Tibial nerve (tissue), 4 donors: ENCODE measurements at places on chromosomes 3 and 15. TPM values are rescaled to one million over a fixed set of nuclear protein-coding genes. Genes with fewer than 3 reads are reported as not detected.

- DNase-seq = no peak
These were observed 65.5 kb downstream of the SMAD3 start for GRCh38 chr15:67130673-67131601.

DNA sequence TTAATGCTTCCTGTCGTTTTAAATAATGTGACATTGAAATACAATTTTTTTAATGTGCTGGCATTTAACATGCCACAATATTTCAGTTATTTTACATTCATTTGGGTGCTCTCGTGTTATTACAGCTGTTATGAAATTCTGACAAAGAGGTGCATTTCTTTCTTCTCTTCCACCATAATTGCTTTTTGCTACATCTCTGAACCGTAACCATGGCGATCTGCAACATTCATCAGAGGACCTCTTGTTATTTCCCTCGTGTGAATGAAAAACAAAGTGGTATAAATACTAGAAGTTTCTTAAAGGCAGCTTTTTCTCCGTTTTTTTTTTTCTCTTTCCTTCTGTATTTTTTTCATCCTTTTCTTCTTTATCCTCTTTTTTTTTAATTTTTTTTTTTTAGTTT, 316.4 kb downstream of the MCTP2 start:
- no peak for DNase-seq

- DNase-seq = no peak
These were observed 60.2 kb downstream of the ABTB1 start for GRCh38 chr3:127732879-127733350.

- DNase-seq = no peak
These were observed 216.9 kb downstream of the ATP8B4 start for GRCh38 chr15:49901996-49902684.

DNA sequence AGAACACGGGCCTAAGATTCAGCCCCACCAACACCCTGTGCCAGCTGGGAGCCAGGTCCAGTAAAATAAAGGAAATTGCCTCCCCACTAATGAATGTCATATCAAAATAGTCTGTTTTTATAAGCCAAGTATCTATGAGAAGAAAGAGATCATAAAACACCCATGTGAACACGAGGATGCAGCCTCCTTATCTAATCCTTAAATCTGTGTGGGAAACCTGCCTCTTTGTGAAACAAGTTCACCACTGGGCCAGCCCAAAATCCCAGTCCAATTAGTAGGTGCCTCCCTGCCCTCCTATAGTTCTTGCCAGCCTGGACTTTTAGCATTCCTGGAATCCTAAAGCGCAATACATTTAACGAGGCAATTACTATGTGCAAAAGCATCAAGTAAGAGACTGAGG, 42.0 kb downstream of the SCAPER start:
- no peak for DNase-seq

DNA sequence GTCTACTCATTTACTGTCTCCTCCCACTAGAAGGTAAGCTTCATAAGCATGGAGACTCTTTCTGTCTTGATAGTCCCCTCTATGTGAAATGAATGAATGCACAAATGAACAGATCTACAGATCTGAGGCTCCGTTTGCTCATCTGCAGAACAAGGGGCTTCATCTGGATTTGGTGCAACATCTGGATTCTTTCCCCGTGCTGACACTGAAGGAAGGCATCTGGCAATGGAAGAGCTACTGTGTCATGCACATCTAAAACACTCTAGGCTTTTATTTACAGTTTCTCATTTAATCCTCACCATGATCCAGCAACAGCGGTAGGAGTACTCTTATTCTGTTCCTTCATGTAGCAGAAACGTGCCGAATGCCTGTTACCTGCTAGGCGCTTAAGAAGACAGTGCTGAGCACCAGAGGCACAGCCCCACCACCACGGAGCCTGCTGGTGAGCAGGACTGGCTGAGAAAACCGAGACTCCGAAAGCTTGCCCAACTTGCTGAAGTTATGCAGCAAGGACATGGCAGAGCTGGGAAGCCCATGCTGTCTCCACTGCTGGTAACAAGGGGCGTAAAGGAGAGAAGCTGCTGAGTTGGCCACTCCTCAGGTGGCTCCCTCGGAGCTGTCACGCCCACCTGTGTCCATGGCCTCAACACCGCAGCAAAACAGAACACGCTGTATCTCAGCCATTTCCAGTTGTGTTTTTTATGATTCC, 31.1 kb downstream of the LSM3 start:
- DNase-seq = no peak

GRCh38 chr3:182244222-182244971, 532.7 kb downstream of the SOX2 start:
- no peak for DNase-seq

DNA sequence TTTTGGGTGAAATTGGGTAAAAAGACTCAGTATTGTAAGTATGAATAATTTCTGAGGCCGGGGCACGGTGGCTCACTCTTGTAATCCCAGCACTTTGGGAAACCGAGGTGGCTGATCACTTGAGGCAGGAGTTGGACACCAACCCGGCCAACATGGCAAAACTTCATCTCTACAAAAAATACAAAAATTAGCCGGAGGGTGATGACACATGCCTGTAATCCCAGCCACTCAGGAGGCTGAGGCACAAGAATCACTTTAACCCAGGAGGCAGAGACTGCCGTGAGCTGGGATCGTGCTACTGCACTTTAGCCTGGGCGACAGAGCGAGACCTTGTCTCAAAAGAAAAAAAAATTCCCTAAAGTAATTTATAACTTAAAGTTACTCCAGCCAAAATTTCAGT, 162.2 kb downstream of the APBA2 start:
- no peak for DNase-seq

DNA sequence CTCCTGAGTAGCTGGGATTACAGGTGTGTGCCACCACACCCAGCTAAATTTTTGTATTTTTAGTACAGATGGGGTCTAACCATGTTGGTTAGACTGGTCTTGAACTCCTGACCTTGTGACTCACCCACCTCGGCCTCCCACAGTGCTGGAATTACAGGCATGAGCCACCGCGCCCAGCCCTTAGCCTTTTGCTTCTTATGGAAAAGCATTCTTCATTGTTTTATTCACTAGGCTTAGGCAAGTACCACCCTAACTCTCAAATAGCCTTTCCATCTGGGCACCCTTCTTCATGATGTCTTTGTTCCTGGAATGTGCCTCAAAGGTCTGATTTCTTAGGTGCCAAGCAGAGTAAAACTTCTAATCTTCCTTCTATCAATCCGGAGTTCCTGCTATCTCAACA, 641.8 kb downstream of the FHIT start:
- DNase-seq = no peak

DNA sequence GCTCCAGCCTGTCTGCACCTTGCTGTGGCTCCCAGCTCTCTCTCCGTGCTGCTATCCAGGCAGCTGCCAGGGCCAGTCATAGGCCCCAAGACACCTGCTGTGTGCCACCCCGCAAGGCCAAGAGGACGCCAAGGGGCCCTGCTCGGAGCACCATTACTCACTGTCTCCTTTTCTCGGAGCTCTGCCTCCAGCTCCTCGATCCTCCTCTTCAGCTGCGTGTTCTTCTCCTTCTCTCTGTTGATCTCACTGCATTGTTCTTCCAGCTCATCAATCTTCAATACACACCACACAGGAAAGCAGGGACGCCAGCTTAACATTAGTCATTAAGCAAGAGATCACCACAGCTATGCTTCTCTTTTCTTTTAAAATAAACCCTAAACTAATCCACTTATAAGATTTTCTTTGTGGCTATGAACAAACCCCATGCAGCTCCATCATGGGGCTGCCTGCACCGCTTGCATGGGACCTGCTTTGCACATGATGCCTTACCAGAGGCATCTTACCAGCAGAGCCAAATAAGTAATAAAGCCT, 42.6 kb downstream of the WHAMM start:
- DNase-seq = no peak

DNA sequence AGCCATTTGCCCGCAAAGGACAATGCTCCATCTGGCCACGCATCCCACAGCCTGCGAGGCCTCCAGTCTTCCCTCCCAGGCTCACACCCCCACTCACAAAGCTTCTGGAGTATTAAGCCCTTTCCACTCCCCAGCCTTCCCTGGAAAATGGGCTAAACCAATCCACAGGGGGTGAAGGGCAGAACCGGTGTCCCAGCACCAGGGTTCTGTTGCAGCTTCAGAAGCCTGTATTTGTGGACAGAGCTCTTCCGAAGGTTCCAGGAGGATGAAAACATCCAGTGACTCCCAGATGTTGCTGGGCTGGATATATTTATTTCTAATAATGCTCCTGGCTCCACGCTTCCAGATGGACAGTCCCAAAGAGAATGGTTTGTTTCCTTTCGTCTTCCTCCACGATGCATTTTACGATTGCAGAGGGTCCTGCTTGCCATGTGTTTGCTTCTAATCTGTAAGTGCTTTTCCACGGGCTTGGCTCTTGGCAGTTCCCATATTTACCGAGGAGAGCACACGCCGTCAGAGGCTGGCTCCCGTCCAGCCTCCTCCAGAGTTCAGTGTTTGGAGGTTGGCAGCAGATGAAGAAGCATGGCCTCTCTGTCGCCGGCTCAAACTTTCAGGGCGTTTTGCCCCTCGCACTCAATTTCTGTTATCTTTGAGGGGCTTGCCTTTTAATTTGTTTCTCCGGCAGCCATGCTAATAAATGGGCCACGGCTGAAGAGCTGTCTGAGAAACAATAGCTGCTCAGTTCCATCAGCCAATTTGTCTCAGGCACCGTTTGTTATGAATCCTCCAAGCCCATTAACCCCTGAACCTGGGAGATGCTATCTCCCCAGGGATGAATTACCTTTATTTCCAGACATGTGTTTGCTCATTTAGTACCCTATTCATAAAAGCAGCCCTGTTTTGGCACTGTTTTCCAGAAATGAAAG, 367.9 kb upstream of the PROK2 start:
- peak; percentile 65 for DNase-seq

- no peak for DNase-seq
These were observed 343.2 kb upstream of the ADAMTS9 start for GRCh38 chr3:65030847-65031463.

DNA sequence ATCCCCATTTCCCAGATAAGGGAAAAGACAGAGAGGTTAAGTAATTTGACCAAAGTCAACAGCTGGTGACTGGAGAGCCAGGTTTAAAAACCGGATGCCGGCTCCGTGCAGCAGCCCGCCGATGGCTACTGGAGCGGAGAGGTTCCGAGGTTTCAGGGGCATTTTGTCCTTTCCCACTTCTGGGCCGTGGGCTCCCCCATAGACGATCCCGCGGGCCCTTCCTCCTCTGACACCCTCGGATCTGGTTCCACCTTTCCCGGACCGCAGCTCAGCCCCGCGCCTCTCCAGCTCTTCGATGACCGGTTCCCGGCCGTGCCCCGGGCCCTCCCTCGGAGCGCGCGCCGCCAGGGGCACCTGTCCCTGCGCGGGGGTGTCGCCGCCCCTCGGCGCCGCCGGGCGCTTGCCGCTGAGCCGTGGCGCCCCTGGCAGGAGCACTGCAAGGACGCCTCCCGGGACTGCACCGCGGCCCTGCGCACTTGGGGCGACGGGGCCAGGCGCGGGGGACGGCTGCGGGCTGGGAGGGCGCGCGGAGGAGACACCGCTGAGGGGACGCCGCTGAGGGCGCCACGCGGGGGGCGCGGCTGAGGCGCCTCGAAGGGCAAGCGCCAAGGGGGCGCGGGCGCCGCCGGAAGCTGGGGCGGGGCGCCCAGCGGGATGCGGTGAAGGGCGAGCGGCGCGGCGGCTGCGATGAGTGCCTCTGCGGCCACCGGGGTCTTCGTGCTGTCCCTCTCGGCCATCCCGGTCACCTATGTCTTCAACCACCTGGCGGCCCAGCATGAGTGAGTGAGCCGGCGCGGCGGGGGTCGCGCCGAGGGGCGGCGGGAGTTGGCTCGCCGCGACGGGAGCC, at the start of gene TM6SF1:
Gene TM6SF1, plus strand, starts transcription at position 652 of the 847 bp plus-strand sequence. Its CDS starts 36 bp downstream, at position 688.
- DNase-seq = no peak

- DNase-seq = peak; percentile 60
These were observed 20.3 kb upstream of the CSPG4 start for GRCh38 chr15:75732809-75733451.

- DNase-seq = no peak
These were observed 50.2 kb downstream of the CHDH start for GRCh38 chr3:53795789-53796560.

DNA sequence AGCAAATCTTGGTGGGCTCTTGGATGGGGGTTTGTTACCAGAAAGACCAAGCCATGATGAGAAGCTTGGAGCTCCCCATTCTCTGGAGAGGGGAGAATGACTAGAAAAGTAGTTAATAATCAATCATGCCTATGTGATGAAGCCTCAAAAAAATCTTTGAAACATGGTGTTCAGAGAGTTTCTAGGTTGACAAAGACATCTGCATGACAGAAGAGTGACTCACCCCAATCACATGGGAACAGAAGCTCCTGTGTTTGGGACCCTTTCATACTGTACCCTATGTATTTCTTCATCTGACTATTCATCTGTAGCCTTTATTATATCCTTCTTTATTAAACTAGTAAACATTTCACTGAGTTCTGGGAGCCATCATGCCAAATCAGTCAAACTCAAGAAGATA, 87.4 kb downstream of the BCHE start:
- DNase-seq = no peak

GRCh38 chr15:52683580-52683979, 4.4 kb upstream of the ATOSA start:
- DNase-seq = no peak

DNA sequence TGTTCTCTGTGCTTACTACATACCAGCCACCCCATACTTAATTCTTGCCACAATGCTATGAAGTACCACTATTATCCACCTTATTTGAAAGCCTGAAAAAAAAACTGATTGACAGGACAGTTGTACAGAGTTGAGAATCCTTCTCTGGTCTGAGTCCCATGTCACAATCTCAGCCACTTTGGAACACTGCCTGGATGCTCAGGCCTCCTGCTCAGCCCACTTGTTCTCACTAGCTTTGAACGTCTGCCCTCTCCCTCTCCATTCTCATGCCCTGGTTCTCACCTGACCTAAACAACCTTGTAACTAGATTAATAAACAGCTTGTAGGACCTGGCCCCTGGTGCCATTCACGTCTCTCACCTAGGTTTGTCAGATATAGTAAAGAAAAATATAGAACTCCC, 53.9 kb downstream of the TRIM69 start:
- DNase-seq = no peak

DNA sequence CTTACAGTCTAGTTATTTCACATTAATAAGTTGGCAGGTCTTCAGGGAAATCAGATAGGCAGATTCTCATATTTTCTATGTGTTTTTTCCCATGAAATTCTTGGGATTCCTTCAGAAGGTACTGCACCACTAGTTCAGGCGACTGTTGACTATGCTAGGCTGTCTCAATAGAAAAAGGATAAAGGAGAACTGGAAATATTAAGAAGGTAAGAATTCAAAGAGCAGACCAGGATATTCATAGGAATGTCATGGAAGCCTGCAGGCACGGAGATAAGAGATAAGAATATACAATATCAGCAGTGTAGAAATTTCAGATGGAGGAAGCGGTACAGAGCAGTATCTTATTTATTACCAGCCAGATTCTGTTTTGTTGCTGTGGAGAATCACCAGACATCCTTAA, 432.1 kb upstream of the MDFIC2 start:
- DNase-seq = no peak

SKOR1 gene
- 1.5 TPM for total RNA-seq

TMEM108 gene
- total RNA-seq = not detected

ABHD17C gene
- 2.0 TPM for total RNA-seq

DUOXA2 gene
- not detected for total RNA-seq

SNUPN gene
- 16.3 TPM for total RNA-seq
